ENCODE measurements at places on chromosomes 1 and 21. TPM values are rescaled to one million over a fixed set of nuclear protein-coding genes. Genes with fewer than 3 reads are reported as not detected.

GSTM2 gene
- 30.8 TPM for total RNA-seq

BRDT gene
- not detected for total RNA-seq

LAMC1 gene
- 385 TPM for total RNA-seq

CELA3B gene
- not detected for total RNA-seq

NBL1 gene
- total RNA-seq: 181 TPM

UFC1 gene
- total RNA-seq: 87.0 TPM

Data from HFFc6 (cell line).